ENCODE measurements at places on chromosomes 3 and 15.

- DNase-seq = no peak
Observed at GRCh38 chr3:131218196-131218595, 163.4 kb upstream of the NUDT16 start.

DNA sequence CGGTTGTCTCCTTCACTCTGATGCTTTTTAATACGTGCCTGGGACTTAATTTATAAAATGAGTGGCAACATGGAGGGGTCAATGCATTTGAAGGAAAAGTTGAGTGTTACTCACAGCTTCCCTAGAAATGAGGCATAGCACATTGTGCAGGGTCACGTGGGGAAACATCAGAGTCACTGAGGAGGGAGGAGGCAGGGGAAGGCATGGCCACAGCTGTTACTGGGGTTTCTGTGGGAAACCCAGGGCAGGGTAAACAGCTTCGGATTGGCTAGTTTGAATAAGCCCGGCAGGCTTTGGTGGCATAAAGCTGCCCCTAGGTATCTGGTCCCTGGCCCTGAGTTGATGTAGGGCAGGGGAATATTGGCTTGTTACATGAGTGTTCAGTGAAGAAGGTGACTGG is 98.9 kb upstream of the ST8SIA2 start:
- no peak for DNase-seq

GRCh38 chr15:68352401-68353062 is 75.0 kb downstream of the FEM1B start:
- DNase-seq = no peak

DNA sequence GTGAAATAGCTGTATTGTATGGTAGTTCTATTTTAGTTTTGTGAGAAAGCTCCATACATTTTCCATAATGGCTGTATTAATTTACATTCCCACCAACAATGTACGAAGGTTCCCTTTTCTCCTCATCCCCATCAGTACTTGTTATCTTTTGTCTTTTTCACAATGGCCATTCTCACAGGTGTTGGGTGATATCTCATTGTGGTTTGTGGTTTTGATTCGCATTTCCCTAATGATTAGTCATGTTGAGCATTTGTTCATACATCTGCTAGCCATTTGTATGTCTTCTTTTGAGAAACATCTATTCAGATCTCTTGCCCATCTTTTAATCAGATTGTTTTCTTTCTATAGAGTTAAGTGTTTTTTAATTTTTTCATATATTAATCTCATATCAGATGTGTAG is 931.9 kb downstream of the IGSF11 start:
- DNase-seq = no peak

DNA sequence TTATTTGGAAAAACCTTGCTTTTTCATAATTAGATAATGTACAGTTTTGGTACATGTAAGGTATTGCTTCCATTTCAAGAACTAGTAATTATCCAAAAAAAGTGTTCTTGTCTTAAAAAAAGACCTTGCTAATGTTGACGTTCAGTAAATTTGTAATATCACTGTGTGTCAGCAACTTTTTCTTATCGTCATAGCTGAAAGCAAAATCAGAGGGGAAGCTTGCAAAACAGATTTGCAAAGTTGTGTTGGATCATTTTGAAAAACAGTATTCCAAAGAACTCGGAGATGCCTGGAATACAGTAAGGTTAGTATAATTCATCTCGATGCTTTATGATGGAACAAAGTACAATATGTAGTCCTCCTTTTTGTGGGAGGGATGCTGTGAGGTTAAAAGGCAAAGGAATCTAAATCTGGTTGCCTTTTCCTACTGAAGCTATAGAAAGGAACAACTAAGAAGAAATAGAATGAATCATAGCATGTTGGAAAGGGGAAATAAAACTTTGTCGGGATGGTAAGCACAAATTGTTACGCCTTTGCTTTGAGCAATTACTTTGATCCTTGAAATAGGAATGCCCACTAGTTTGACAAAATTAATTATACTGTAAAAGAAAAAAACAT is 1.5 kb downstream of the NSUN3 start:
- DNase-seq = no peak

GRCh38 chr3:52841981-52842340 is 7.1 kb upstream of the MUSTN1 start:
- no peak for DNase-seq

GRCh38 chr3:64825404-64826120 is 137.8 kb upstream of the ADAMTS9 start:
- DNase-seq = no peak

Measured in NCI-H1417 treated with DMSO at 0.1 percent for 48 hours (cell line).